ENCODE measurements at places on chromosomes 6 and 20.

DNA sequence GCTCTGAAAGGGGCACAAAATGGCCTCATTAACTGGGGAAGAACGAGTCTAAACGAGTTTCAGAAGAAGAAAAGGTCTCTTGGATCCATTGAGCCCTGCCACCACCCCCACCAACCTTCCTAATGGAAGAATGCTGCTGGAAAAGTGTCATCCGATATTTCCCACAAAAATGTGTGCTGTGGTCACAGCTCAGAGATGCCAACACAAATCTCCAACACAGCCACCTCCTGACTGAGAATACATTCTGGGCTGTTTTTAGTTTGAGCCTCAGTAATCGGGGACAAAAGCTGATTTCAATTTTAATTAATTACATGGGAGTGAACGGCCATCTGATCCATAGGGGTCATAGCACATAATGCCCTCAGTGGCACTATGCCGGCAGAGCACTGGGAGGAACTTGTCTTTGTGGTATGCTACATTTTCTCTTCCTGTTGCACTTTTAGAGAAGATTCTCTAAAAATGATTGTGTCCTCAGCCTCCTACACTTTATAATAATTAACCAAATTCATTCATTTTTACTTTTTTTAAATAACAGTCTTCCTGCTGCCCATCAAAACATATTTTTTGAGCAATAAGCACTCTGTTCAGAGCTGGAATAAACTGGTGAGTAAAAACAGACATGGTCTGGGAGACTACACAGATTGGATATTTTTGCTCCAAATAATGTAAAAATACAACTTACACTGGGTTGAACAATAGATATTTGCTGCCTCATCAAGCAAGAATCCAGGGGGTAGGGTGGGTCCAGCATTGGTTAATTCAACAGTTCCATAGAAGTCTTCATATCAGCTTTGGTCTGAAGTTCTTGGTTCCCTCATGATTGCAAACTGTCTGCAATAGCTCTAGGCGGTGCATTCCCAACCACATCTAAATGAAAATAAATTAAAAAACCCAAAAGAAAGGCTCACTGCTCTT lies 143.6 kb upstream of the TMEM170B start:
- DNase-seq: no peak

DNA sequence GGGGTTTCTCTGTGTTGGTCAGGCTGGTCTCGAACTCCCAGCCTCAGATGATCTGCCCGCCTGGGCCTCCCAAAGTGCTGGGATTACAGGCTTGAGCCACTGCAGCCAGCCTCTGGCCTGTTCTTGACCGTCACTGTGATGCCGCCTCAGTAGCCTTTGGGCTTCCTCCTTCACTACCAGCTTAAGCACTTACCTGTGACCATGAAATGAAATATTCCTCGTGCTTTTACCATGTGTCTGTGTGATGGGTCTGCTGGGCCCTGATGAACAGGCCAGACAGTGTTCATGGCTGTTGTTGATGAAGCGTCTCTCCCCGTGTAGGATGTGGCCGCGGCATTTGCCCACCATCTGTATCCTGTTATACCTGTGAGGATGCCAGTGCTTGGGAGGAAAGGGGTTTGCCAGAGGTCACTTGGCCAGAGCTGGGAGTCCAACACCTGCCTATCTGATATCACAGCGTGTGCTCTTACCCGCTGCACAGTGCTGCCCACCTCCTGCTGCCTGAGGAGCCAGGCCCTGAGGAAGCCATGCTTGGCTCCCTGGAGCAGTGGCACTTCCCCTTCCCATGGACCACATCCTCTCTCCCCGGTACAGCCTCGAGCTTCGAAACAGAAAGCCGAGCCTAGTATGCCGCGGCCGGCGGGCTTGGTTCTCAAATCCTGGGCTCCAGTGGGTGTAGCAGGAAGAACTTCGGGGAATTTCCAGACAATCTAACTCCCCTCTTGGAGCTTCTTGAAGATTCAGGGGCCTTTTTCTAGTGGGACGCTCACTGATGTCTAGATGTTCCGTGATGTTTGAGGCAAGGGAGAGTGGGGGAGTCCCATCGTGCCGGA lies 167.9 kb downstream of the ZDHHC14 start:
- peak; percentile 26 for DNase-seq

- no peak for DNase-seq
These were observed 154.6 kb downstream of the ZDHHC14 start for GRCh38 chr6:157535340-157536222.

DNA sequence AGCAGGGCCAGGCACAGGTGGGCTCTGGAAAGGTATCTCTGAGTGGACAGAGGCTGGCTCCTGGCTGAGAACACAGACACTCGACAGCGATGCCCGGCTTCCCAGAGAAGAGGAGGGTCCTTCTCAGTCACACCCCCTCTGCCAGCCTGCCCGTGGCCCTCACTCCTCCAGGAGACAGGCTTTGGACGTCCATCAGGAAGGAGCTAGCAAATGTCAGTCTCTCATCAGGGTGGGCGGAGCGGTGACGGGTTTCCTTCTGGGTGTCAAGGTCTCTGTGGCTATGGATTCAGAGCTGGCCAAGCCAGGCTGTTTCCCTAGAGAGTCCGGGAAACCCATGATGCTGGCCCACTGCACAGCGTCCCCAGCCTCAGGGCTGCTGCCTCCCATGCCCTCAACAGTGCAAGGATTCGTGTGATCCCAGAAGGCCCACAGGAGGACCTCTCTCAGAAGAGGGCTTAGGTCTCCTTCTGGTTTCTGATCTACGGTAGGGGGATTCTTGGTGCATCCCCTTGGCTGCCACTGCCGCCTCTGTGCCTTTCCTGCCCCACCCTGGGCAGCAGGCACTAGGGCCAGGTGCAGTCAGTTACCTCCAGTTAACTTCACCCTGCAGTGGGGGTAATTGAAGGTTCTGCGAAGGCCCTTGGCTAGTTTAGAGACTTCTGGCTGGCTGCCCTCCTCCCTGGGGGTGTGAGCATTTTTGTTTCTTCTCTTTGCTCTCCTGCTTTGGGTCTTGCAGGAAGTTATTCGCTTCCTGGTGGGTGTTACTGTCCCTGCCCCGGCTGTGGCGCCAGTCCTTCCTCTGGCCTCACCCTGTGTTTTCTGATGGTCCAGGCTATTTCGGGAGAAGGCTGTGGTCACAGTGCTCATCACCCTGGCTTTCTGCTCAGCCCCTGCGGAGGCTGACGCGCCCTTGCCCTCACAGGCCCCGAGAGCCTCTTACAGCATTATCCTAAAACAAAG lies 80.2 kb downstream of the CDH4 start:
- no peak for DNase-seq

- peak; percentile 59 for DNase-seq
These were observed 46.3 kb downstream of the GOPC start for GRCh38 chr6:117555882-117556498.

GRCh38 chr20:1266167-1266973 lies at the start of gene SNPH:
Gene SNPH (plus strand): TSS chr20:1266294. CDS start chr20:1296240, 29,946 bp downstream.
- peak; percentile 66 for DNase-seq

DNA sequence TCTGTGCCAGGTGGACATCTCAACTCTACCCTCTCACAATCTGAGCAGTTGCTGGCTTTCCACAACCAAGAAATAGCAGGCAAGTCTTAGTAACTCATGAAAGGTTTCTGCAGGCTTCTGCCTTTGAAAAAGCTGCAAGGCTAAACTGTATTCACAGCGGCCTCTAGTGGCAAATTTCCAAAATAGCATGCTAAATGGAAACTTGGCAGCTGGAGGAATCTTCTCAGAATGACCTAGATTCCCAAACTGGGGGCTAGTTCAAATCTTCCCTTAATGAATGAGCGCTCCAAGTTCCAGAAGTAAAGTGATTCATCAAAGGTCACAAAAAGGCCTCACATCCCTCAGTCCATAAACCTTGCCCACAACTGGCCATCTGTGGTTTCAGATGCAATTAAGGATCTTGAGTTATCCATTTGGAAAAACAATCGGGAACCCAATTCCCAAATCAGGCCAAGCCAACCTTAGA lies 11.9 kb upstream of the CPNE5 start:
- DNase-seq: no peak

DNA sequence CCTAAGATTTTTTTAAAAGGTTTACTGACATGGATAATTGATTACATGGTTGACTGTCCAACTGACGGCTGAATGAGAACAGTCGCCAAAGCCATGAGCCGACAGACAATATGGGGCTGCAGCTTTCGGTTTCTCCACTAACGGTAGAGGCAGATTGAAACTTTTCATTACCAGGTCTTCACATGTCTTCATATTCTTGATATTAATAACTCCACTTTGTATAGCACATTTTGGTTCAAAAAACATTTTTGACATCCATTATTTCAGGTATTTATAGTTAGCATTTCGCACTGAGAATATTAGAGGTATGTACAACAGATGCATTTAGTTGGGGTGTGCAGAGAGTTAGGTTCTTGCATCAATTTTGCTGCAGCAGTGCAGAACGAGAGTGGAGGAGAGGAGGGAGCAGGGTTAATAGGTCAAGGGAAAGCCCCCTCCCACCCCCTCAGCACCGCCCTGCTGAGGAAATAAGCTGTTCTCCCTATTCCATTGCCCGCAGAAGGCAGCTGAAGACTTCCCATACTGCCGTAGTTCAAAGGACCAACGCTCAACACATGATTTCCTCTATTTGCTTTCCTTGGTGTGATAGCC lies 73.6 kb upstream of the ADTRP start:
- DNase-seq: no peak

- no peak for DNase-seq
These were observed 113.7 kb downstream of the PHACTR3 start for GRCh38 chr20:59718071-59718470.

DNA sequence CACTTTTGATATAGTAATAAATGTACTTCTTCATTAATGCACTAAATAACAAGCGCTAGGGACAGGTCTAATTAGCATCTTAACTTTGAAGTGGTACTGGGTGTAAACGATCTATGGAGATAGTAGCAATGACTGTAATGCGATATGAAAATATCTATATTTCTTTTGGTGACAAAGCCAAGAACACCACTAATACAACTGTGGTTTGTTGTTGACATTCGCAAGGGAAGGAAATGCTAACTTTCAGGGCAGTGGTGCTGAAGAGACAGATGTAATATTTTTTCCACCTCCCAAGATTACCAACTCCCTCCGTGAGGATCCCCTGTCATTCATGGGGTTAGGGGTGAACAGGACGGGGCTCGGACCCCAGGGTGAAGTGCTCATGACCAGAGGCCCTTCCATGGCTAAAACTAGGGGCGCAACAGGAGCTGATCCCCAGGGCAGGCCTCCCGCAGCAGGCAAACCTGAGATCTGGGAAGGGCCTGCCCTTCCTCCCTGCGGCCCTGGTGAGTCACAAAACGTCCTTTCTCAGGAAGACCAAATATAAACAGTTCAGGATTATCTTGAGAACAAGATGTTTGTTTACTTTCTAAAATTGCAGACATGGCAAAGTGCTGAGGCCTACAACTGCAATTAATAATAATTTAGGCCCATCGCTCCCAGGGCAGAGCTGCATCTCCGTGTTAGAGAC lies 65.0 kb upstream of the TOX2 start:
- no peak for DNase-seq

GRCh38 chr6:163335671-163336545 lies 78.6 kb upstream of the QKI start:
- no peak for DNase-seq

DNA sequence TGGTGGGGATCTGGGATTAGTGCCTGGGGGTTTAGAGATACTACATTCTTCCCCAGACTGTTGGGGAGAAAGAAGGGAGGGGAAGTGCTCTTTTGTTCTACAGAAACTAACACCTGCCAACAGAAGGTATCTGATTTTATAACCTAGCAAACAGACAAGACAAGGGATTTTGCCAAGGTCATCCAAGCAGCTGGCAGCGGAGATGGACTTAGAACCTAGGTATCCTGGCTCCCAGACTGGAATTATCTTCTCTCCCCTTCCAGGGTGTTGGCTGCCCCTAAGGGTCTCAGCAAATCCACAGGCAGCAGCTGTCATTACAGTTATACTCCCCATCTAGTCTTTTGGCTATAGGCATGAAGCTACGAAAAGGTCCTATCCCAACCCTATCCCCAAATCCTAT lies 8.4 kb downstream of the SDC4 start:
- no peak for DNase-seq

GRCh38 chr6:15736297-15736696 lies 73.5 kb upstream of the DTNBP1 start:
- no peak for DNase-seq

GRCh38 chr6:136717716-136717990 lies 74.6 kb downstream of the MAP3K5 start:
- no peak for DNase-seq

DNA sequence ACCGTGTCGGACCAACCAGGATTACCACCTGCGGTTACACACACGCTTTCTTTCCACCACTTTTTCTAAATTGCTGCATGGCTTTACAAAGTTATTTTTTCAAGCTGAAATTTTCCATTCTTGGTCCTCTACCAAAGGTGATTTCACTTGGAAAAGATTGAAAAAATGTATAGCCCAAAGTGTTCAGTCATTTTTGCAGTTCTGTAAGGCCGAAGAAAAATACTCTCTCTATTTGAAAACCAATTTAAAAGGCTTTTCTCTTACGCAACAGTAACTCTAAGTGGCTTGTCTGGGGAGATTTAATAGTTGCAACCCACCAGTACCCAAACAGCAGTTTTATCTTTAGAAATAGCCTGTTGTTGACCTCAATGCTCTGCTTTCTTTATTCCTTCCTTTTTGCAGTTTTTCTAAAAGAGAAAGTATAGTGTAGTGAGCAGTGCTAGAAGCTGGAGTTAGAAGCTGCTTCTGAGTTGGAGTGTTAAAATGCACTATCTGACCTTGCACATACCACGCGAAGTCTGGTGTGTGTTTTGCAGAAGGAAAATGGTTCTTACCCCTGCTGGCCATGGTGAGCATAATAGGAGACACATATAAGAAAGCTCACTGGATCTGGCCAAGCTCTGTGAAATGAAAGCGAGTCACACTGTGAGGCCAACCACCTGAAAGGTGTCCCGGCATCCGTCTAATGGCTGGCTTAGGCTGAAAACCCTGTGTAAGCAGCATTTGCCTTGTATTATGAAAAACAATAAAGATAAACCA lies 271.6 kb upstream of the PRND start:
- DNase-seq: no peak

- no peak for DNase-seq
These were observed 35.4 kb upstream of the SSTR4 start for GRCh38 chr20:22999756-23000155.

GRCh38 chr6:127300411-127300810 lies 33.7 kb downstream of the RNF146 start:
- no peak for DNase-seq

- DNase-seq: no peak
These were observed 117.4 kb downstream of the RFX6 start for GRCh38 chr6:116994447-116994846.

DNA sequence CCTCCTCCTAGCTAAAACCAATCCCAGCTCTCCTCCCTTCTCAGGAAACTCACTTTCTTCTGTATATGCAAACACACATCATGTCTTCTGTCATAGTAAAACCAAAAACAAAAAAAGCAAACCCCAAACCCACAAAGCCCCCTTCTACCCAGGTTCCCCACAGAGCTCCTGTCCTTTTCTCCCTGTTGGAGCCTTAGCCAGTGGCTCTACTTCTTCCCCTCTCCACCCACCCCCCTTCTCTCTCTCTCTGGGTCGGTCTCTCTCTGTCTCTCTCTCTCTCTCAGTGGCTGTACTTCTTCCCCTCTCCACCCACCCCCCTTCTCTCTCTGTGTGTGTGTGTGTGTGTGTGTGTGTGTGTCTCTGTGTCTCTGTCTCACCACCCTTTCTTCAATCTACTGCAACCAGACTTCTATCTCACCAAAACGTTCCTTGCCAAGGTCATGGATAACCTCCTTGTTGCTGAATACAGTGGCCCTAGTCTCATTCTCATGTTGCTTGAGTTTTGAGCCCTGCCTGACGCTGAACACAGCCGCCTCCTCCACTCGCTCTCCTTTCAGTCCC lies 8.7 kb upstream of the OSER1 start:
- no peak for DNase-seq
